ENCODE measurements at places on chromosomes 3 and 15.

DNA sequence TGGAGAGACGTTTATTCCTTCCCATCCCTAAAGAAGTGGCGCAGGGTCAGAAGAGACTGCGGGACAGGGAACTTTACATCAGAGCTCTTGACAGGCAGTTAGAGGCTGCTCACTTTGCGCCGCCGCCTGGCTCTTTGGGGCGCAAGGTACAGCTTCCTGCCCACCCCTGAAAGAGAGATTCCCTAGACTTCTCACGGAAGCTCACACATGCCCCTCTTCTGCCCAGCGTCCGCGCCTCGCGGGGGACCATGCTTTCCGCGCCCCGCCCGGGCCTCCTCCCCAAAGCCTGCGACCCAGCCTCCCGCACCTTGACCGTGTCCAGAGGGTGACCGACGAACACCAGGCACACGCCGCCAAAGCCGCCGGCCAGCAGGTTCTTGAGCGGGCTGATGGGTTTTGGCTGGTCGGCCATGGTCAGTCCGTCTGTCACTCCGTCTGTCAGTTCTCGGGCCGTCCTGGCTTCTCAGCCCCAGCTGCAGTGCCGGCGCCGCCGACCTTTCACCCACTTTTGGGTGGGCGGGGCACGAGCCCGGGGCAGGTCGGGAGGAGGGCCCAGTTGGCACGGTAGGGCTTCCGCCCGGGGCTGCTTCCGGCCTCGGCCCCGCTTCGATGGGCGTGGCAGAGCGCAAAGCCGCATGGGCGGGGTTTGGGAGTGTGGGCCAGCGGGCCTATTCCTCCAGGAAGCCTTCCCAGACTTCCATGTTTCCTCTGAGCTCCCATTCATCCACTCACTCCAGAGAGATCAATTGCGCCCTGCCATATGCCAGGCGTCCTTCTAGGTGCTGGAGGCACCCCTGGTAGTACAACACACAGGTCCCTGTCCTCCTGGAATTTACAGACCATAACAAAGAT lies at the start of gene SLC25A20:
SLC25A20 (minus strand) TSS at position 500 of the 852 bp plus-strand sequence; CDS start at position 412, 88 bp downstream.
- H3K27ac ChIP-seq = no peak within 1 kb of the TSS
- H3K36me3 ChIP-seq = no peaks in the 10 kb centered on the region

GRCh38 chr3:16865335-16865734 lies 19.4 kb upstream of the PLCL2 start:
- H3K36me3 ChIP-seq = no peaks in the 10 kb centered on the region
- H3K4me1 ChIP-seq = no peaks in the 10 kb centered on the region

DNA sequence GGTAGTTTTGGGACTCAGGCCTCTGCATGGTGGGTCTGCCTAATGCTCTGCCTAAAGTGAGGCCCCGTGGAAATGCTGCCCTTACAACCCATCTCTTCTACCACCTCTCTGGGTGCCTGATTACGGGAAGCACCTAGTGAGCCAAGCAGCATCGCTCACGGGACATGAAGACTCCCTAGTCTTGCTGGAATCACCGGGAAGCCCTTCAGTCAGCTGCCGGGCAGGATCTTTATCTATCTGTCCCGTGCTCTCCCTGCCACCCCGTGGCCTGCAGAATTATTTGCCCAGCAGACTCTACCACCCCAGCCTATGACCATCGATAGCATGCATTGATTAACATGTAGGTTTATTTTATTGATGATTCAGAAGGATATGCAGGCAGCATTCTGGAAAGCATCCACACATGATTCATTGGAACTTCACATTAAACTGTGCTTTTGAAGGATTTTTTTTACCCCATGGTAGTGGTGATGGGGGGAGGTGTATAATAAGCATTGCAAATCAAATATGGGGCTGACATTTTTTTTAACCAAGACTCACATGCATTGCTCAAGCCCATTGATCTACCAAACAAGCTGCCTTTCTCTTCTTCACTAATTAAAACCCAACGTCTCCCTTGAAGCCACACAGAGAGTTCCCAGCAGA lies 63.1 kb downstream of the ATP2B2 start:
- H3K4me3 ChIP-seq = no peak overlapping the region
- no peaks in the 10 kb centered on the region for H3K27me3 ChIP-seq
- H3K4me1 ChIP-seq = no peaks in the 10 kb centered on the region
- no peak overlapping the region for H3K27ac ChIP-seq
- DNase-seq = no peak

GRCh38 chr15:69648775-69649735 lies 196.4 kb downstream of the RPLP1 start:
- no peak overlapping the region for H3K27ac ChIP-seq
- H3K27me3 ChIP-seq = no peaks in the 10 kb centered on the region

- DNase-seq = no peak
- no peak overlapping the region for H3K4me3 ChIP-seq
- no peaks in the 10 kb centered on the region for H3K36me3 ChIP-seq
- no peaks in the 10 kb centered on the region for H3K4me1 ChIP-seq
These were observed 57.2 kb downstream of the MB21D2 start for GRCh38 chr3:192860454-192860853.

DNA sequence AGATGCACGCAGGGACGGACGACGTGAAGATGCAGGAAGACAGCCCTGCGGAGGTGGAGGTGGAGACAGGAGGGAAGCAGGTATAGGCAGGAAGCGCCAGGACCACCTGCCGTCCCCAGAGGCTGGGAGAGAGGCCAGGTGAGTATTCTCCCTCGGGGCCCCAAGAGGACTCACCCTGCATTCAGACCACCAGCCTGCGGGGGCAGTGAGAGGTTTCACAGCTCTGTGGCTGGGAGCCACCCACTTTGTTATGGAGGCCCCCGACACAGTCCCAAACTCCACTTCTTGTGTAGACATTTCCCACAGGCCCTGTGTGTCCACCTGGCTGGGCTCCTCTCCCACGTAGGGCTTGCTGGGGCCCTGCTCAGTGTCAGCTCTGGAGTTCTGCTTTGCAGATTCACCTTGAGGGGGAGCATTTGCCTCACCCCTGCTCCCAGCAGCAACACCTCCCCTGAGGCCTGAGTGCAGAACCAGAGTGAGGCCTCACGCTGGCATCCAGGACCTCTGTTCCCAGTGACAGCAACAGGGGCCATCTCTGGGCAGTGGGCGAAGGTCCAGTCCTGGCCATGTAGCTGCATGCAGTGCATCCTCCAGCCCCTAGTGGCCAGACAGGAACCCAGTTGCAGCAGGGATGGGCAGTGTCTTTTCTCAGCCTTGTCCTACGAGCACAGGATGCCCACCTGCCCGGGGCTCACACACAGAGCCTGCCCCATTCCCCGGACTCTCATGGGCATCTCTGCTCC lies 119.4 kb upstream of the IQSEC1 start:
- no peak overlapping the region for H3K4me3 ChIP-seq
- peaks cover 9% of the 10 kb centered on the region for H3K4me1 ChIP-seq
- DNase-seq = no peak
- no peak overlapping the region for H3K27ac ChIP-seq
- H3K27me3 ChIP-seq = no peaks in the 10 kb centered on the region
- H3K36me3 ChIP-seq = no peaks in the 10 kb centered on the region

DNA sequence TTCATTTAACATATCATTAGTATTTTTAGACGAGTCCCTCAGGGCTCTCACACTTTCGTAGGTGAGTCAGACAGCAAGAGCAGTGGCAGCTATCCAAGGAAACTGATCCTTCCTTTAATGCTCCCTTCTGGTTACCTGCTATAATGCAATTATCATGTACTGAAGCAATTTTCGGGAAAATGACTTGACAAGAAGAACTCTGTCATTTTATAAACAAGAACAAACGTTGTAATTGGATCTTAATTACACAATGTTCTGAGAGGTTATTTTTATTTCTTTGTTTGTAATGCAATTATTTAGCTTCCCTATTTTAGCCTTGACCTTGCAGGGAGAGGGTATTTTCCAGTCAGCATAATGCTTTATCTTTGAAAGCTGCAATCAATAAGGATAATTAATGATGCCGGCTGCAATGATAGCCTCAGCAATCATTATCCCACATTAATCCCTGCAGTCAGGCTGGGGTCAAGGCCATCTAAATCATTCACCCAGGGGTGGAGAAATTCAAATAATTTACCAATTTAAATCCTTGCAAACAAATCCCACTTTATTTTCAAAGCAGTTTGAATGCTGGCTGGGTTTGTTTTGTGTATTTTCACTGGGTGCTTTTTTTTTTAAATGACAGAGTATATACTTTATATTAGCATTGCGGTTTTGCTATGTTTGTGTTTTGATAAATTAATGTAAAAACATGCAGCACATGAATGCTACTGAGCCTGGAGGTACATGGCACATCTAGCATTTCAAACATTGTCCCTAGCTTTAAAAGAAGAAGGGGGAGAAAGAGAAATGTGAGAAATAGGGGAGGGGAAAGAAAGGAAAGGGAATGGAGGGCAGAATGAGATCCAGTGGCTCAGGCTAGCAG lies 249.9 kb downstream of the SHOX2 start:
- no peak for DNase-seq
- no peaks in the 10 kb centered on the region for H3K4me1 ChIP-seq
- H3K4me3 ChIP-seq = no peak overlapping the region
- H3K27ac ChIP-seq = no peak overlapping the region

GRCh38 chr3:116051040-116051439 lies 394.2 kb downstream of the LSAMP start:
- H3K4me3 ChIP-seq = no peak overlapping the region
- peaks cover 6% of the 10 kb centered on the region for H3K4me1 ChIP-seq
- no peaks in the 10 kb centered on the region for H3K27me3 ChIP-seq
- H3K27ac ChIP-seq = no peak overlapping the region
- no peak for DNase-seq

- no peaks in the 10 kb centered on the region for H3K36me3 ChIP-seq
- no peak overlapping the region for H3K27ac ChIP-seq
- H3K27me3 ChIP-seq = no peaks in the 10 kb centered on the region
- H3K4me3 ChIP-seq = no peak overlapping the region
- H3K4me1 ChIP-seq = no peaks in the 10 kb centered on the region
These were observed 83.0 kb upstream of the NAALADL2 start for GRCh38 chr3:174776123-174776522.

DNA sequence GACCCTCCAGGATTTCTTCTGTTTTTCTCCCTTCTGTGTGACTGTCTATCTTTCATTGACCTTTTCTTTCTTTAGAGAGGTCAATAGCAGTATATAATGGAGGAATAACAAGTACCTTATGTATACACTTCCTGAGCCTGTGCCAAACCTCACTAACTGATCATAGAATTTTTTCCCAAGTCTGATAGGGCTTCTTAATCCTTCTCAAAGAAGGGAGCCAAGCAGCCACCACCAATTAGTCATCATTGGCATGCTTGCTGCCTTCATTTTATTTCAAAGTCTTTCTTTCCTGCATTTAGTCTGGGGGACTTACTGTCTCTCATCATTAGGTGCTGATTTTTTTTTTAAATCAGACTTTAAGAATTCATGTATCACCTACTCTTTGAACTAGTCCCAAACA lies 327.0 kb downstream of the FEZF2 start:
- DNase-seq = no peak
- no peaks in the 10 kb centered on the region for H3K36me3 ChIP-seq
- no peaks in the 10 kb centered on the region for H3K27me3 ChIP-seq
- H3K27ac ChIP-seq = no peak overlapping the region
- H3K4me3 ChIP-seq = no peak overlapping the region

GRCh38 chr3:50341537-50341936 lies 901 bp upstream of the RASSF1 start:
- peaks cover 5% of the 10 kb centered on the region for H3K4me1 ChIP-seq
- H3K27ac ChIP-seq = no peak overlapping the region
- H3K4me3 ChIP-seq = no peak overlapping the region
- no peaks in the 10 kb centered on the region for H3K36me3 ChIP-seq
- no peak for DNase-seq

DNA sequence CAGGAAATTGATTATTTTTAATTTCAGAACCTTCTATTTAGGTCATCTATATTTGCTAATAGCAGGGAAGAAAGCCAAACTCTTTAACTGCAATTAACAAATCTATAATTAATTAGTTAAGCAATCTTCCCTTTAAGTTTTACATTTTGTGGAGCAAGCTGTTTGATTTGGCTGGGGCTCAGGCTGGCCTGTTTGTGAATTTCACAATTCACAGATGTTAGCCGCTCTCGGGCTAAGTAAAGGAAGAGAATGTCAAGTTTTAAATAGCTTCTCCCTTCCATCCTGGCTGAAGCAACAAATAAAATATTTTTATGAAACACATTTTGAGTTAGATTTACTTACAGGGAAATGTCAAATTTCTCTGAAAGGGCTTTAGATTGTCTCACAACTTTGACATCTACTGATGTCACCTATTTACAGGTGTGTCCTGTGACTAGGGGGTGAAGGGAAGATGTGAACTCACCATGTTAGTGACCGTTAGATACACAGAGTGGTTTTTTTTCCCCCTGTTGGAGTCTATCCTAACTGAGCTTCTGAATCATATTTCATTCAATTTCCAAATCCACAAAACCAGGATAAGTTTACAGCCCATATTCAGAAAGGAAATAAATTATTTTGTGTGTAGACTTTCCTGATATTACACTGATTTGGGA lies 1.3 kb upstream of the TP63 start:
- no peak for DNase-seq
- H3K27ac ChIP-seq = no peak overlapping the region
- H3K4me3 ChIP-seq = no peak overlapping the region
- no peaks in the 10 kb centered on the region for H3K36me3 ChIP-seq
- H3K4me1 ChIP-seq = no peaks in the 10 kb centered on the region
- H3K27me3 ChIP-seq = no peaks in the 10 kb centered on the region

DNA sequence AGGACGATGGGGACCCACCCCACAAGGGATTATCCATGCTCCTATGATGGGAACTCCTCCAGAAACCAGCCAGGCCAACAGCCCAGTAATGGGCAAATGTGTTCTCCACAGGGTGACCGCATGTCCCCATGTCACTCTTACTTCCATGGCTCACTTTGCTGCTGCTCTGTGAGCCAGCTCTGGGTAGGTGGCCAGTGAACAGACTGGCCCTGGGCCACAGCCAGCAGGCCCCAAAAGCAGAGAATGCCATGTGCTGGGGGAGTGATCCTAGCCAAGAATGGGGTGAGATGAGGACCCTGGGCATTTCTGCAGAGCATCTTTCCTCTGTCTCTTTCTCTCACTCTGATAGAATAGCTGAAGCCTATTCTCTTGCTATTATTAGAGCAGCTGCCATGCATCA lies 391.4 kb downstream of the LRTM1 start:
- no peaks in the 10 kb centered on the region for H3K27me3 ChIP-seq
- H3K36me3 ChIP-seq = no peaks in the 10 kb centered on the region
- H3K4me1 ChIP-seq = no peaks in the 10 kb centered on the region
- DNase-seq = no peak
- no peak overlapping the region for H3K4me3 ChIP-seq
- H3K27ac ChIP-seq = no peak overlapping the region

DNA sequence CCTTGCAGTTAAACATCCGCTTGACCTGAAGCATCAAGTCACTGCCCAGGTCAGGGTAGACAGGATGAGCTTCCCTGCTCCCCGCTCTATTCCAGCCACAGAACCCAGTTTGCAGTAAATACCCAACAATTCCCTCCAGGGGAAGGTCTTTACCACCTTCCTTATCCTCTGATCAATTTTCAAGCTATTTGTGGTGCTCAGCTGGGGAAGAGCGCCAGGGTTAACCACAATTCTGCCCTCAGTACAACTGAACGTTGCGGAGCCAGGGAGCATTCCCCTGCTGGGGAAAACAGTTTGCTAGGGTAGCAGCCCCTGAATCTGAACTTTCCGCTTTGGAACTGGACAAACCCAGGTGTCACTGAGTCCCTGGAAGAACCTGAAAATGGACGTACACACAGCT lies 28.5 kb downstream of the RBPMS2 start:
- H3K27me3 ChIP-seq = no peaks in the 10 kb centered on the region
- no peak overlapping the region for H3K4me3 ChIP-seq
- DNase-seq = no peak
- peaks cover 10% of the 10 kb centered on the region for H3K4me1 ChIP-seq
- H3K36me3 ChIP-seq = peaks cover 53% of the 10 kb centered on the region
